ENCODE measurements at places on chromosomes 11 and 22. TPM values are rescaled to one million over a fixed set of nuclear protein-coding genes. Genes with fewer than 3 reads are reported as not detected.

The OR4D5 gene
- total RNA-seq = not detected

The OR51B5 gene
- 31.4 TPM for total RNA-seq

The TENM4 gene
- total RNA-seq = 0.31 TPM

The SPON1 gene
- total RNA-seq = 0.14 TPM

The JAML gene
- not detected for total RNA-seq

The PATZ1 gene
- total RNA-seq = 7.2 TPM

The GAS2 gene
- total RNA-seq = 7.6 TPM

The EFEMP2 gene
- total RNA-seq = 0.33 TPM

The C1QTNF4 gene
- not detected for total RNA-seq

The SLC22A6 gene
- total RNA-seq = not detected

The PGA3 gene
- not detected for total RNA-seq

The NXPE4 gene
- not detected for total RNA-seq

The IFITM10 gene
- total RNA-seq = 2.0 TPM

The FOXRED2 gene
- 21.6 TPM for total RNA-seq

The MPST gene
- 50.0 TPM for total RNA-seq

The SCGB1A1 gene
- not detected for total RNA-seq

The DEPDC7 gene
- total RNA-seq = 6.9 TPM

The NLRP10 gene
- not detected for total RNA-seq

The RFPL1 gene
- not detected for total RNA-seq

The ZBTB44 gene
- 15.3 TPM for total RNA-seq

The ANO1 gene
- total RNA-seq = 0.37 TPM

The LMNTD2 gene
- 1.4 TPM for total RNA-seq

The PTPMT1 gene
- total RNA-seq = 108 TPM

The DRD2 gene
- total RNA-seq = 1.6 TPM

The TBX10 gene
- not detected for total RNA-seq

The MPZL2 gene
- 1.0 TPM for total RNA-seq

The ART1 gene
- not detected for total RNA-seq

The PDE3B gene
- 6.2 TPM for total RNA-seq

The CDC42EP1 gene
- 7.6 TPM for total RNA-seq

The NEU3 gene
- total RNA-seq = 7.7 TPM

The HEPN1 gene
- not detected for total RNA-seq

The SPA17 gene
- total RNA-seq = 22.4 TPM

The SLC5A12 gene
- not detected for total RNA-seq

The DTX4 gene
- 1.6 TPM for total RNA-seq

The OVOL1 gene
- total RNA-seq = not detected

The NFAM1 gene
- total RNA-seq = not detected

The UPK3A gene
- total RNA-seq = not detected

The VSIG10L2 gene
- total RNA-seq = not detected

The CNGA4 gene
- total RNA-seq = not detected

The SLC25A17 gene
- 47.3 TPM for total RNA-seq

The PATE2 gene
- total RNA-seq = not detected

The RAB38 gene
- total RNA-seq = 1.6 TPM

The GRM5 gene
- total RNA-seq = not detected

The UBQLN3 gene
- total RNA-seq = not detected

The PNPLA5 gene
- not detected for total RNA-seq

The LDHAL6A gene
- not detected for total RNA-seq

The STK33 gene
- total RNA-seq = 10.9 TPM
